ENCODE measurements at places on chromosomes 6 and 20.

- no peak for DNase-seq
Observed at GRCh38 chr6:138765896-138766655, 7.5 kb upstream of the CCDC28A start.

DNA sequence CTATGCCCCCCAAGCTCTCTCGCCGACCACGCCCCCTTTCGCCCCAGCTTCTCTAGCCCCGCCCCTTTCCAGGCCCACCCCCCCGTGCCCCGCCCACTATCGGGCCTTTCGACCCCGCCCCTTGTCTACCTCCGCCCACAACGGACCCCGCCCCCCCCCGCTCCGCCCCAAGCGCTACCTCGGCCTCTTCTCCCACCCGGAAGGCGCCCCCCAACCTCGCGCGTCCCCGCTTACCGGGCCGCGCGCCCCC, 200 bp downstream of the ZBTB22 start:
- no peak for DNase-seq

DNA sequence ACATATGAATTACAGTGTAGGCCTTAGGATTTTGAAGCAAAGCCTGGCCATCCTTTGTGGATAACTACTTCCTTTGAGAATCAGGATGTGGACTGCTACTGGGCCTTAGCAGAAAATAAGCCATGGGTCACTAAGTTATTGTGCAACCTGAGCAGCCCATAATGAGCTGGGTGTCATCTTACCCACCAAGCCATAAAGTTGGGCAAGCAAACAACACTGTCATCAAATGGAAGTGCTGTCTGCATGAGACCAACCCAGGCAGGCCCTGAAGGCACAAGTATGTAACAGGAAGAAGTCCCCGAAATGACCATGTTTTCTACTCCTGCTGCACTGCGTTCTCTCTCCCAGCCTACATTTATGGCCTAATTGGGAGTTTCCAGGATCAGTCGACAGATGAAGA, 205.6 kb upstream of the GGTLC1 start:
- no peak for DNase-seq

- DNase-seq = peak; percentile 78
Observed at GRCh38 chr6:98039904-98040607, 757.0 kb upstream of the MMS22L start.

- DNase-seq = no peak
Observed at GRCh38 chr20:48916699-48917098, 4.8 kb upstream of the ARFGEF2 start.

DNA sequence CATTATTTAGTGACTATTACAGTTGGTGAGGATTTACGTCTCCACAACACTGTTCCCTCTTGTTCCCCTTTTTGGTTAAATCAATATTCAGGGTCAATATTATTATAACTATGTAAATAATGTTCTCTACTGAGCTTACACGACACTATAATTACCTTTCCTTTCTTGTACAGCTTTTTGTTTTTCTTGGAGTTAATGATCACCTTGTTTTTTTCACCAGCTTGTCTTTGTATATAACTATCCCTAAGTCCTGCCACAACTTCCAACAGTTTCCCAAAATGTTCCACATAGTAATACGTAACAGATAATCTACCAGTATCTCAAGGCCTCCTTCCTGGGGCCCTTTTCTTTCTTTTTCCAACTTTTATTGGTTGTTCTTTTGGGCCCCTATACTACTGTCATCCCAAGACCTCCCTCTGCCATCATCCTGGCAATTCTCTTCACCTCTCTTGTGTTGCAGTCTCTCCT, 142.0 kb upstream of the SOX4 start:
- DNase-seq = no peak

DNA sequence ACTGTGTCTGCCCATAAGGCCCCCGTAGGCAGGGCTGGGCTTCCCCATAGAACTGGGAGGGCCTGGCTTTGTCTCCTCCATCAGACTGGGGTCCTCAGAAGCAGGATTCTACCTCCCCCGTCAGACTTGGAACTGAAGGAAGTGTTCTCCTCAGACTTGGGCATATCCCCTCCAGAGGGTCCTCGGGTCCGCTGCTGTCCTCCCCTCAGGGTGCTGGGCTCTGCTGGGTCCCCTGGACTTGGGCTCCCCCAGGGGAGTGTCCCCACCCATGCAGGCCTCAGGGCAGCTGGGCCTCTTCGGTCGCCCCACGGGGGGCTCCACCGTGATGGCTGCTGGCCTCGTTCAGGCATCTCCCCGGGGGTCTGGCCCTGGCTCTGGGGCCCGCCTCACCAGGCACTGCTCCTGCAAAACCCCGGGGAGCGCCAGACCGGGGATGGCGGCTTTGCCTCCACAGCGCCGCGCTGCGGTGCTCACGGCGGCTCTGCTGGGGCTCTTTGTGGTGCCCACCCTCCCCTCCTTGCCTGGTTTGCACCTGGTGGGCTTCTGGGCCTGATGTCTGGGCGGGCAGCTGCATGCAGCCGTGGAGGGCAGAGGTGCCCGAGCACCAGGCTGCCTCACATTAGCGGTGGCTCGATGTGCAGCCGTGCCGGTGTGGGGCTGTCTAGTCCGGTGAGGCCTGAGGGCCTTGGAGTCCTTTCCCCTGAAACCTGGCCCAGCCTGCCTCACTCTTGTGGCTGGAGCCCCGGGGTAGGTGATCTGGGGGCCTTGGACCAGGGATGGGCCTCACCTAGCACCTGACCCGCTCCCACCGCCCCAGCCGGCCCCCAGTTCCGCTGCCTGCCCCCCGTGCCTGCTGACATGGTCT, 13.9 kb downstream of the COL20A1 start:
- no peak for DNase-seq

GRCh38 chr6:72533606-72534005, 88.3 kb upstream of the KCNQ5 start:
- no peak for DNase-seq

DNA sequence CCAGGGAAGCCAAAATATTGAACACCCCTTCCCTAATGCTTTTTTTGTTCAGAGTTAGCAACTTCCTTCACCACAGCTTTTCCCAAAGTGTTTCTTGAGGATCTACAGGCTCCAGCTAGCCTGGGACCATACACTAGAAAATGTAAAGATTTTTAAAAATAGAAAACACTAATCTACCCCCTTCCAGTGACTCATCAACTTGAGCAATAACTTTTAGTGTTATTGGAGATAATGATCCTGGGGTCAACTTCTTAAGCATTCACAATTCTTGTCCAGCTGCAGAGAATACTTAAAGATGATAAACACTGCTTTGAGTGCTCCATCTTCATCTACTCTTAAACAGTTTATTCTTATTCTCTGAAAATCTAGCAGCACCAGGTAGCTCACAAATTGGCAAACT, 131.6 kb downstream of the COL9A1 start:
- DNase-seq = no peak

- no peak for DNase-seq
Observed at GRCh38 chr6:41523915-41524633, 22.1 kb upstream of the FOXP4 start.

DNA sequence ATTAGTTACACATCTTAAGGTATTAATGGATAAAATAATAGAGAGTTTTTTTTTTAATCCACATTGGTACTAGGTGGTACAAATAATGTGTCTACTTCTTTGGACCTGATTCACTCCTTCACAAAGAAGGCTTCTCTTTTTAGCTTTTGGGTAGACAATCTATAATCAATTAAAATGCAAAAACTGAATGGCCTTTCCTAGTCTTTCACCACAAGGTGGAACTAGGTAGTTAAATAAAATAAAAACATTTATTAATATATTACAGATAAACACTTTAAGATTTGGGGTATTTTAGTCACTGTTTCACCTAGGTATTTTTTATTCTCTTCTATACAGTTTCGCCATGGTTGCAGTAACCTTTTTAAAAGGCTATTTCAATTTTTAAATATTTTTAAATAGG, 68.3 kb upstream of the DST start:
- no peak for DNase-seq

- no peak for DNase-seq
Observed at GRCh38 chr6:16148498-16148897, 19.6 kb downstream of the MYLIP start.

GRCh38 chr20:55935448-55936208, 69.7 kb downstream of the CBLN4 start:
- no peak for DNase-seq

GRCh38 chr6:1584996-1585668, 24.6 kb upstream of the FOXC1 start:
- DNase-seq = no peak

DNA sequence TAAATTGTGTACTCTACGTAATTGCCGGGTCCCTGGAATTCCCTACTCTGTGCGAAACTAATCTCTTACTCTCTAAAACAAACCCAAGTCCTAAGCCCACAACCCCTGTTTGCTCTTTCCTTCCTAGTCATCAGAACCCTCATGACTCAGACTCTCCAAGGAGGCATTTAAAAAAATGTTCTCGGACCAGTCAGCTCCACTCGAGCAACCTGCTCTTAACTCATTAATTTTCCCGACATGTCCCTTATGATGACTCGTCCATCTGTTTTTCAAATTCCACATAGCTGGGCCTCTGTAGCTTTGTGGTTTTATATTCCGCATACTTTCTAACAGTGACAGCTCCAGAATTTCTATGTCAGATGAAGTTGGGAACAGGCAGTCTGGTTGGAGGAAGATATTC, 2.6 kb upstream of the MUC22 start:
- DNase-seq = no peak

DNA sequence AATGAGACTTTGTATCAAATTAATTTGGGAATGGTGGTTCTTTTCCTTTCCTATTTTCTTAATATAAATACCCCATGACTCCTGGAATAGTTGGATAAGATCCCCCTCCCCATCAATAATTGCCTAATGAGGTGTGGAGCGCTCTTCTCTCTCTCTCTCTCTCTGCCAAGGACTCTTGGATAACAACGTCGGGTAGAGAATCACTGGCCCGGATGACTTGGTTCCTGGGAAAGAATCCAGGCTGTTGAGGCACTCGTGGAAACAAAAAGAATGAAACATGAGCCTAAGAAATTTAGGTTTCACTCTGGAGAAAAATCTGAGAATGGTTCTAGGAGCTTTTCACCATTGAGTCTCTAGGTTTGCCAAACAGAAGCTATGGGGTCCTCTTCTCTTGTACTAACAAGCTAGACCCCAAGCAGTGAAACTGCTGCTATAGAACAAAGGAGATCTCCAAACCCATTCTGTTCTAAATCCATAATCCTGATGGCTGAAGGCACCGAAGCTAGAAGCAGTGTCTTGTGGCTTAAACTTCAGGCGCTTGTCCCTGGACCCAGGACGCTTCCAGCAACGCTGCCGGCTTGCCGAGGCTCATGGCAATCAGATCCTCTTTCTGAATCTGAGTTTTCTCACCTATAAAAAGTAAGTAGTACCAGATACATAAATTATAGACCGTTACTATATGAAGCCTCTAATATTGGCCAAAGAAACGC, 241.6 kb upstream of the BTBD3 start:
- no peak for DNase-seq

DNA sequence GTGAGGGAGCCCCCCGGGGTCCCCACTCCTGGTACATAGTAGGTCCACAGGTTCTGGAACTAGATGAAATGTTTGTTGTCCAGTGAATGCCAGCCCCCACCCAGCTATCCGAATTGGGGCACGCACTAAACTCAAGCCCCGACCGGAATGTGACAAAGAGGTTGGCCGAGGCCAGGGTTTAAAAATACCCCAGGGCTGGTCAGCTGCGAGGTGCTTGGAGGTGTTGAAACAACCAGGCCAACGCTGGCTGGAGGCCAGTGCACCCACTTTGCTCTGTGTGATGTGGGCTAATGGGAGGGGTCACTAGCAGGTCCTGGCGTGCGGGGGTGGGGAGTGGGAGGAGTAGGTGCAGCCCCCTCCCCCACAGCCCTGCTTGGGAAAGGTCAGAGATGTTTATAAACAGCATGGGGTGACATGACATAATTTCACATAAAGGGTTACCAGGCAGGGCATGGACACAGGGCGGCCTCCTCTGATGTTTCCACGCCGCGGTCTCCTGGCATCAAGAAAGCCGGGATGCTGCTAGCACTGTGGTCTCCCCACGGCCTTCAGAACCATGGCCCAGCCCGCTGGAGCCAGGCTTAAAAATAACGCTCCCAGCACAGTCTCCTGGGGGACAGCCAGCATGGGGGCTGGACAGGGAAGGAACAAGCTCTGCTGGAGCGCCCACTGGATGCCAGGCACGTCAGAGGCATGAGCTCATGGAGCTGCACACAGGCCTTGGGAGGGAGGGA, 111.2 kb upstream of the PTPN1 start:
- no peak for DNase-seq

DNA sequence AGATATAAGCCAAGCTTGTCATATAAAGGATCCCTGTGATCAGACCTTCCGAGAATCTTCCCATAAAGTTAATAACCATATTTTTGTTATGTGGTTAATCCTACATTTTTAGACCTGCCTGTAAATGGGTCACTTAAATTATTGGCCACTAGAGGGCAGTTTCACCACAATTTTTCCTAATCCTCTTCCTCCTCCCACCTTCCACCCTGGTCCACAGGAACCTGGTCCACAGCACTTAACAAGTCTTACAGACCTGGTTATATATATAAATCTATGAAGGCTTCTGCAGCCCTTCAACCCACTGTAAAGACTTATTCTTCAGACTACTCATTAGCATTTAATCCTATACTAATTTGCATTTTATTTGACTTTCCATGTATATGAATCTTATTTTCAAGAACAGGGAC, 28.3 kb downstream of the MRS2 start:
- peak; percentile 41 for DNase-seq

DNA sequence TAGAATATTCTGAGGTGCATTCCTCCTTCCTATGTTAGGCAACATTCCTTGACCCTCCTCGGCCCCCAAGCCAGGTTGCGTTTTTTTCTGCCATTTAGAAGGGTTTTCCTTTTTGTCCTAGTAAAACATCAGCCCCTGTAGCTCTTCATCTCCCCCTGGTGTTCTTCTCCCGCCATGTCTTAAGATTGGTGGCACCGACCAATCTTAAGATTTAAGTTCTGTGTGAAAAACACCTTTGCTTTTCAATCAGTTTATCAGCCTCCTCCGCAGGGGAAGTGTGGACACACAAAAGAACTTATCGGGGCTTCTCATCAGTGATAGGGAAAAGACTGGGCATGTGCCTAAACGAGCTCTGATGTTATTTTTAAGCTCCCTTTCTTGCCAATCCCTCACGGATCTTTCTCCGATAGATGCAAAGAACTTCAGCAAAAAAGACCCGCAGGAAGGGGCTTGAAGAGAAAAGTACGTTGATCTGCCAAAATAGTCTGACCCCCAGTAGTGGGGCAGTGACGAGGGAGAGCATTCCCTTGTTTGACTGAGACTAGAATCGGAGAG, 719 bp upstream of the EDN1 start:
- no peak for DNase-seq

DNA sequence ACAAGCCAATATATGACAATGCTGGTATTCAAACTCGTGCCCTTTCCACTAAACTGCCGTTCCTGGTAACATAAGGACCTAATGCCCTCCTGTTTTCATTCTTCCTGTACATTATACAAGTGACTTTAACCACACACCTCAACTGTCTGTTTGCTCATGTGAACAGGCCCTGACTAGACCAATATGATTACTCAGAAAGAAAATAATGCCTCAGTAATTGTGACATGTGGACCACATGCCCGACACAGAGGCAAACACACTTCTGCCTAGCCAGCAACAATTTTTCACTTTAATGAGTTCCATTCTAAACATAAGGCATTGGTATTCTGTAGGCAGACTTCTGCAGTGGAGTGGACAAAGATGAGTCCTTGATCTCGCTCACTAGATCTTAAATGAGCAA, 30.0 kb downstream of the SLC22A16 start:
- DNase-seq = no peak

- no peak for DNase-seq
Observed at GRCh38 chr6:56649053-56649769, 6.5 kb upstream of the DST start.

All from iPS DF 6.9 (cell line).